Nephron progenitor cell (in vitro differentiated cells): ENCODE measurements at places on chromosomes 16 and 17.

DNA sequence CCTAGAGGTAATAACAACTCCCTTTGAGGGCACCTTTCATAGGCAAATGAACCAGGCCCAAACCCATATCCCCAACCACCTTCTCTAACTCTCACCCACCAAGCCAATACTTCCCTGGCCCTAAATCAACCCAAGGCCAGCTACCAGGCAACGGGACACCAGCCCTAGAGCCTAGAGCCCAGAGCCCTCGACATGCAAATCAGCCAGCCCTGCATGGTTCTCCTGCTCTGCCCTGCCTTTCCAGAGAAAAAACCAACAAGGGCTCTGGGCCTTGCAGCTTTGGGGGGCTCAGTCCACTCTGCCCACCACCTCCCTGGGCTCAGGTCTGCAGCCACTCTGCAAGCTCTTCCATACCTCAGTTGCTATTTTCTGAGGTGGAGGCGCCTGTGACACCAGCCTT is 55.0 kb downstream of the PITPNM3 start:
- H3K36me3 ChIP-seq: no peaks in the 10 kb centered on the region
- DNase-seq: no peak
- no peak overlapping the region for H3K4me3 ChIP-seq
- peak overlapping the region; percentile 60 for H3K27ac ChIP-seq
- H3K4me1 ChIP-seq: peaks cover 48% of the 10 kb centered on the region

- no peak for DNase-seq
- H3K4me3 ChIP-seq: no peak overlapping the region
- no peak overlapping the region for H3K27ac ChIP-seq
- no peaks in the 10 kb centered on the region for H3K36me3 ChIP-seq
- H3K27me3 ChIP-seq: peaks cover 7% of the 10 kb centered on the region
Measured at GRCh38 chr17:51398128-51398525, 137.8 kb downstream of the UTP18 start.

DNA sequence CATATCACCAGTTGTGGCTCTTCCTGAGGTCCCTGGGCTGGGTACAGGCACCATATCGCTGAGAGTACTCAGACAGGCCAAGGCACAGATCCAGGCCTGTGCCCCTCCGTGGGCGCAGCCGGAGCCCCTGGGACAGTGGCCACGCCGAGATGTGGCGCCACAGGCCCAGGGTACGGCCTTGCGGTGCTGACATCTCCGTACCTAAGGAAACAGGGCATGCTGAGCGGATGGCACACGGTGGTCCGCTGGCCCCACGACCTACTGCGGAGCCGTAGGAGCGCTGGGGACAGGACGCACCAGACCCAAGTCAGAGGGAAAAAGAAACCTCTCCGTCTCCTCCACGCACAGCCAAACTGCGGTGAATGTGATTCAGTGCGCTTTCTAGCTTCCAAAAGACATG is 26.5 kb downstream of the NDUFAF8 start:
- peak overlapping the region; percentile 49 for H3K27ac ChIP-seq
- peaks cover 30% of the 10 kb centered on the region for H3K4me1 ChIP-seq
- DNase-seq: no peak
- H3K36me3 ChIP-seq: peaks cover 50% of the 10 kb centered on the region
- peaks cover 3% of the 10 kb centered on the region for H3K27me3 ChIP-seq

DNA sequence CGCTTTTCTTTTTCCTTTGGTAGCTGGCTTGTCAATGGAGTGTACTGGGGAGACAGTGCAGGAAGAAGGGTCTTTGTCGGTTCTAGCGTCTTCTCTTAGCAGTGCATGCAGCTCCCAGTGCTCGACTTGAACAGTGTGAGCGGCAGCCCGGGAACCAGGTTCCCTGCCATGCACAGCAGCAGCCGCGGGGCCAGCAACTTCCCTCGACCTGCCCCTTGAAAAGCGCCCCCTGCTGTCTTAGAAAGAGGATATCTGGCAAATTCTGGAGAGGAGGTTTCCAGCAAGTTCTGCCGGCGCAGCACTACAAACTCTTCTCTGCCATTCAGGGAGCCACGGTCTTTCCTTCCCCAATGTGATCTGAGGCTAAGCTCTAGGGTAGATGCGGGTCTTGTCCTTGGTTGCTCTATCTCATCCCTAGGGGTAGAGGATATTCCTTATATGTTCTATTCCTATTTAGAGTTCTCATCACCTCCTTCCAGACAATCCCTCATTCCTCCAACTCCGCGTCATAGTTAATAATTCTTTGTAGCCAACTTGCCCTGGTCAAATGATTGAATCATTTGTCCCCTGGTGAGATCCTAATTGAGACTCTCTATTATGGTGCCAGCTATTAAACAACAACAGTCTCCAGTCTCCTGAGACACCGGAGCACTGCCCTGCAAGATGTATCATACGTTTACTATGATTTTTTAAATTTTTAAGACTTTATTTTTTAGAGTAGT is 451.3 kb downstream of the PMP22 start:
- peaks cover 10% of the 10 kb centered on the region for H3K27me3 ChIP-seq
- H3K27ac ChIP-seq: no peak overlapping the region
- H3K4me3 ChIP-seq: no peak overlapping the region
- H3K4me1 ChIP-seq: no peaks in the 10 kb centered on the region
- peak; percentile 21 for DNase-seq

- H3K4me3 ChIP-seq: no peak overlapping the region
- H3K4me1 ChIP-seq: peaks cover 4% of the 10 kb centered on the region
- no peaks in the 10 kb centered on the region for H3K36me3 ChIP-seq
Measured at GRCh38 chr16:4505356-4506147, 29.4 kb downstream of the HMOX2 start.

DNA sequence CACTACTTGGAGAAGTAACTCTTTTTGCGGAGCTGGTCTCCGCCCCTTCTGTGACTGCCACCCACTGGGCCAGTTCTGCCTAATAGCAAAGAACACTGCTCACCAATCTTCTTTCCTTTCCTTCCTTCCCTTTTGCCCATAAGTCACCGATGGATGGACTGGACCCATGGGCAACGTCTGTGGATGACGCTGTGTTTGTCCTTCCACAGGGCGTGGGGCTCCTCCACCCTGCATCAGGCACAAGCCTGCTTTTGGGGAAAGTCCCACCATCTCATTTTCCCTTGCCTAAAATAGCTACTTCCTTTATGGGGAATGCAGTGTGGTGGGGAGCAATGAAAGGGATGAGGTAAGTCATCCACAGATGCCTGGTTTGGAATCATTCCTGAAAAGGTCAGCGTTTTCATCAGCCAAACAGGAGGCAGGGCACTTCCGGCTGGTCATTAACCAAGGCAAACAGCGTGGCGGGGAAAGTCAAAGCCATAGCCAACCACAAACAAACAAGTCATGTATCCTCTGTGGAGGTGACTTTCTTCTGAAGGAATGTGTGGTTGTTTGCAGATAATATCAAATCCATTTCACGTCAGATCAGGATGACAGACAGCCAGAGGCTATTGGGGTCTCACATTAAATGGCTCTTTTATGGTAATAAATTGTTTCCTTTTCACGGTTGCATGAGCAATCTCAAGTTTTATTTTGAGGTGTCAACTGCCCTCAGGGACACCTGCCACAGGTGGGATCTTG is 30.7 kb upstream of the MED9 start:
- peak overlapping the region; percentile 26 for H3K27ac ChIP-seq
- no peak for DNase-seq
- peaks cover 7% of the 10 kb centered on the region for H3K36me3 ChIP-seq
- peaks cover 47% of the 10 kb centered on the region for H3K4me1 ChIP-seq

GRCh38 chr16:68972720-68973119 is 129.4 kb downstream of the TANGO6 start:
- peak; percentile 37 for DNase-seq
- peak overlapping the region; percentile 39 for H3K27ac ChIP-seq
- peaks cover 30% of the 10 kb centered on the region for H3K4me1 ChIP-seq
- no peaks in the 10 kb centered on the region for H3K27me3 ChIP-seq
- peaks cover 22% of the 10 kb centered on the region for H3K36me3 ChIP-seq

GRCh38 chr17:28018439-28019070 is 23.9 kb upstream of the NLK start:
- no peak for DNase-seq
- H3K4me1 ChIP-seq: no peaks in the 10 kb centered on the region
- H3K4me3 ChIP-seq: no peak overlapping the region
- H3K36me3 ChIP-seq: no peaks in the 10 kb centered on the region

GRCh38 chr16:88703486-88704309 is 2.5 kb downstream of the RNF166 start:
- H3K4me3 ChIP-seq: peak overlapping the region; percentile 87
- H3K27me3 ChIP-seq: peaks cover 7% of the 10 kb centered on the region
- peaks cover 24% of the 10 kb centered on the region for H3K4me1 ChIP-seq
- H3K36me3 ChIP-seq: no peaks in the 10 kb centered on the region
- no peak overlapping the region for H3K27ac ChIP-seq
- no peak for DNase-seq

DNA sequence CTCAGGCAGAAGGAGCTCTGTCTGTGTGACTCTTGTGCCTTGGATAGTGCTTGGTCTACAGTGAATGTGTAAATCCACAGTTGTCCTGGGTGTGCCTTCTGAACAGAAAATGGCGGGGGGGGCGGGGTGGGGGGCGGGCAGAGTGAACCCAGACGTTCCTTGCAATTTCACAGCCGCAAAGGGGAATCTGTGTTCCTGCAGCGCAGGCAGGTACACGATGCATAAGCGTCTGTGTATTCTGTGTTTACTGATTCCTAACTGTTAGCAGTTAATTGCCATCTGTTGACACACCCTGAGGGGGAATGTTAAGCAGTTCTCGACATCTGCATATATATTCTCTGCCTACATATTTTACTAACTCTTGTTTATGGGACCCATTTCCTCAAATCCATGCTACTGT is 123.5 kb upstream of the ZFHX3 start:
- H3K36me3 ChIP-seq: no peaks in the 10 kb centered on the region
- no peak for DNase-seq
- H3K27me3 ChIP-seq: peaks cover 14% of the 10 kb centered on the region
- H3K4me1 ChIP-seq: peaks cover 74% of the 10 kb centered on the region
- H3K4me3 ChIP-seq: no peak overlapping the region

DNA sequence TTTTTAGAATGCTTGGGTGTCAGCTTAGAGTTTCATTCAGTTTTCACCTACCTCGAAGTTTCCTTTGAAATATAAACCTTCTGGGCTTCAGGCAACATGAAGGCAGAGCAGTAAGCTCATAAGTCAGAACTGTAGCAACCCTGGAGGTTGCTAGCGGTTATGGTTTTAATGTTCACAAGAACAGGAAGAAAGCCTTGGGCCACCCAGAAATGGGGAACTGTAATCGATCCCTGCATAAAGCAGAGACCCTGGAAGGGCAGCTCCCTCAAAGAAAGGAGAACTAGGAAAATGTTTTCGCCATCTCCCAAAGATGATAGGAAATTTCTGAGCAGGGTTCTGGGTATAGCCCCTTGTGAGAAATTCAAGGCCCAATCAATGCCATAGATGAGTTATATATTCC is 47.8 kb upstream of the RASL10B start:
- peaks cover 4% of the 10 kb centered on the region for H3K4me1 ChIP-seq
- no peak overlapping the region for H3K4me3 ChIP-seq
- peaks cover 77% of the 10 kb centered on the region for H3K36me3 ChIP-seq
- DNase-seq: no peak
- peak overlapping the region; percentile 18 for H3K27ac ChIP-seq

DNA sequence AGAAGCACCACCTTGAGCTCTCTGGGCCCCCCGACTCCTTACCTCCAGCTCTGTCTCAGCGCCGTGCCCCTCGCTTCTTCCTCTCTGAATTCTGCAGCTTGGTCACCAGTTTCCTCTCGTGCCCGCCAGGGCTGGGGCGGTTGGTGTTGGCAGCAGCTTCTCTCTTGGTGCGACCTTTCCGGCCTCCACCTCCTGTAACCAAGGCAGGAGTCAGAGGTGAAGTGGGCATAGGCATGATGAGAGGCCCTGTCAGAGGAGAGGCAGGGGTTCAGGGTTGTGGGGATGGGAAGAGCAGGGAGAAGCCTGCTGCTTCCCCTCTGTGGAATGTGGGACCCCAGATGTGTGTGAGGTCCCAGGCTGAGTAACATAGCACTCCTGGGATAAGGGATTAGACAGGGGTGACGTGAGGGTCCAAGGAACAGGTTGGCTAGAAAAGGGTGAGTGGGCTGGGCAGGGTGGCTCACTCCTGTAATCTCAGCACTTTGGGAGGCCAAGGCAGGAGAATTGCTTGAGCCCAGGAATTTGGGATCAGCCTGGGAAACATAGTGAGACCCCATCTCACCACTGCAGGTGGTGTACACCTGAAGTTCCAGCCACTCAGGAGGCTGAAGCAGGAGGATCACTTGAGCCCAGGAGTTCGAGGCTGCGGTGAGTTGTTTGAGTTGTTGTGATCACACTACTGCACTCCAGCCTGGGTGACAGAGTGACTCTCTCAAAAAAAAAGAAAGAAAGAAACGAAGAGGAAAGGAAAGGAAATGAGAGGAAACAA is 626 bp downstream of the NUPR1 start:
- H3K4me1 ChIP-seq: peaks cover 8% of the 10 kb centered on the region
- H3K4me3 ChIP-seq: no peak overlapping the region
- no peak for DNase-seq
- peaks cover 17% of the 10 kb centered on the region for H3K27me3 ChIP-seq
- H3K27ac ChIP-seq: peak overlapping the region; percentile 17

DNA sequence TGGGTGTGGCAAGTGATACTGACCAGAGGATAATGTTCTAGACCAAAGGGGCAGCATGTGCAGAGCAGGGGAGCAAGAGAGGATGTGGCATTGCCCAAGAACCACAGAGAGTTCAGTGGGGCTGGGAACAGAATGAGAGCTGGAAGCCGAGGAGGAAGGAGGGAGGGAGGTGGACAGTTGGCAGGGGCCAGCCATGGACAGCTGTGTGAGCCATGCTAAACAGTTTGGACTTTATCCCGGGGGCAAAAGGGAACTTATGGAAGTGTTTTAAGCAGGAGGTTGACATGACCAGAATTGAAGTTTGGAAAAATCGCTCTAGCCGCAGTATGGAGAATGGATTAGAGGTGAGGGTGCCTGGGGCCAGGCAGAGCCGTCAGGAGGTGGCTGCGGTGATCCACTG is 29.4 kb upstream of the TMEM132E start:
- peaks cover 95% of the 10 kb centered on the region for H3K27me3 ChIP-seq
- H3K4me3 ChIP-seq: no peak overlapping the region
- no peaks in the 10 kb centered on the region for H3K36me3 ChIP-seq
- H3K4me1 ChIP-seq: no peaks in the 10 kb centered on the region

- no peak for DNase-seq
- H3K4me1 ChIP-seq: peaks cover 42% of the 10 kb centered on the region
- H3K27ac ChIP-seq: peak overlapping the region; percentile 87
- no peak overlapping the region for H3K4me3 ChIP-seq
- peaks cover 3% of the 10 kb centered on the region for H3K27me3 ChIP-seq
Measured at GRCh38 chr17:28397687-28398279, 8.2 kb downstream of the SLC46A1 start.

- no peak overlapping the region for H3K27ac ChIP-seq
- no peak overlapping the region for H3K4me3 ChIP-seq
- no peaks in the 10 kb centered on the region for H3K36me3 ChIP-seq
- H3K4me1 ChIP-seq: peaks cover 8% of the 10 kb centered on the region
Measured at GRCh38 chr17:7825206-7825990, 8.6 kb upstream of the KDM6B start.

GRCh38 chr16:28597692-28598261 is 927 bp upstream of the SULT1A2 start:
- peak; percentile 28 for DNase-seq
- H3K27ac ChIP-seq: peak overlapping the region; percentile 98
- peaks cover 9% of the 10 kb centered on the region for H3K27me3 ChIP-seq
- H3K4me1 ChIP-seq: peaks cover 36% of the 10 kb centered on the region
- peak overlapping the region; percentile 75 for H3K4me3 ChIP-seq
- peaks cover 7% of the 10 kb centered on the region for H3K36me3 ChIP-seq
